ENCODE measurements at places on chromosomes 12 and 14.
A peak's percentile ranks its signal among the peaks of the same experiment; 100 is the strongest.

DNA sequence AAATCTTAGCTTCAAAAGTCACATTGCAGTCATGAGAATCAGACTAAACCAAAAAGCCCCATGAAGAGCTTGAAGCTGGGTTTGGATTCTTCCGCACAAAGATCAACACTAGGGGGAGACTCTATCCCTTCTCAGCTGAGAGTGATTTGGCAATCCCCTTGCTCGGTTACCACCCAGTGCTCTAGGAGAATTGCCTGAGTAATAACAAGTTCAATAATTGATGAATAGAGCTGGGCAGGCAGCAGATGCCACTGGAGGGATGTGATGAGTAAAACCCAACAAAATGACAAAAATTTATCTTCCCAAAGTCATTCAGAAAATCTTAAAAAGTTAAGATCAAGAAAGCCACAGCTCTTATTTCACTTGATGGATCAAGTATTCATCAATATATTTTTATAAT, 185.6 kb upstream of the ARID2 start:
- peak; percentile 79 for DNase-seq

- DNase-seq: no peak
Measured at GRCh38 chr12:110995016-110995415, 74.6 kb upstream of the MYL2 start.

- DNase-seq: no peak
Measured at GRCh38 chr12:118541934-118542333, 165.6 kb downstream of the SUDS3 start.

GRCh38 chr12:11991604-11992003, 79.1 kb upstream of the BCL2L14 start:
- DNase-seq: no peak

- DNase-seq: peak; percentile 42
Measured at GRCh38 chr14:33564774-33565630, 385.9 kb downstream of the EGLN3 start.

DNA sequence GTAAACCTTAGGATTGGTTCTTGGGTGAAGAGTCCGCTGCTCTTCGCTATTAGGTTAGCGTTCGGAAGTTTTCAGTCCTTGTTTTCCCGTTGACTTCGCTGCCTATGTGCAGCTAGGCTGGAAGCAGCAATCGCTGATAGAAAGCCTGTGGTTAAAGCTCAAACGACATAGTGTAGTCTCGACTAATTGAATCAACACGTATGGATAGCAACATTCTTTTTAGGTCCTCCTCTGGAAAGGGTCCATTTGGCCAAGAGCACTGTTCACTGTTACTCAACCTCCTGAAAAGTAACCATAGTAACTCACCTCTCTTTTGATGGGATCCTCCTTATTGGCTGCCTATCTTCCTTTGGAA, 355.5 kb downstream of the SNAPC1 start:
- no peak for DNase-seq

GRCh38 chr14:53778263-53778662, 178.4 kb downstream of the BMP4 start:
- no peak for DNase-seq

DNA sequence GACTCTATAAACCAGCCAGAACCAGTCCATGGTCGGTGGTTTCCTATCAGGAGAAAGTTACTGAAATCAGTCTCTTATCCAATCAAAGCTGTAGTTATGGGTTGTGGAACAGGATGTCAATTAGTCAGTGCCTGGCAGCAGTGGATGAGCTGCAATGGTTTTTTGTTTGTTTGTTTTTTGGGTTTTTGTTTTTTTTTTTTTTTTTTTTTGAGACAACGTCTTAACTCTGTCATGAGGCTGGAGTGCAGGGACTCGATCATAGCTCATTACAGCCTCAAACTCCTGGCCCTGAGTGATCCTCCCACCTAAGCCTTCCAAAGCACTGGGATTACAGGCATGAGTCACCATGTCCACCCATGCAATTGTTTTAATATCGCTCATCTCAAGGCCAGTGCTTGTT, 113.3 kb upstream of the CAND1 start:
- DNase-seq: no peak

GRCh38 chr12:132572801-132573760, 37.3 kb downstream of the LRCOL1 start:
- DNase-seq: no peak

- peak; percentile 50 for DNase-seq
Measured at GRCh38 chr14:96502621-96503305, 581 bp downstream of the PAPOLA start.

Measured in hematopoietic multipotent progenitor cell treated with erythropoietin and hydrocortisone succinate and interleukin-3 and kit ligand, for 8 days (in vitro differentiated cells).